ENCODE measurements at places on chromosomes 5 and 9. TPM values are rescaled to one million over a fixed set of nuclear protein-coding genes. Genes with fewer than 3 reads are reported as not detected.
A peak's percentile ranks its signal among the peaks of the same experiment; 100 is the strongest.

Gene SLC4A9
- 0.07 TPM for total RNA-seq

GRCh38 chr9:99833735-99834134 lies 12.1 kb downstream of the NR4A3 start:
- DNase-seq: no peak

Gene PITX1
- not detected for total RNA-seq

Gene OTULINL
- 10.6 TPM for total RNA-seq

GRCh38 chr9:20043035-20043434 lies 254.2 kb upstream of the SLC24A2 start:
- DNase-seq: peak; percentile 43

DNA sequence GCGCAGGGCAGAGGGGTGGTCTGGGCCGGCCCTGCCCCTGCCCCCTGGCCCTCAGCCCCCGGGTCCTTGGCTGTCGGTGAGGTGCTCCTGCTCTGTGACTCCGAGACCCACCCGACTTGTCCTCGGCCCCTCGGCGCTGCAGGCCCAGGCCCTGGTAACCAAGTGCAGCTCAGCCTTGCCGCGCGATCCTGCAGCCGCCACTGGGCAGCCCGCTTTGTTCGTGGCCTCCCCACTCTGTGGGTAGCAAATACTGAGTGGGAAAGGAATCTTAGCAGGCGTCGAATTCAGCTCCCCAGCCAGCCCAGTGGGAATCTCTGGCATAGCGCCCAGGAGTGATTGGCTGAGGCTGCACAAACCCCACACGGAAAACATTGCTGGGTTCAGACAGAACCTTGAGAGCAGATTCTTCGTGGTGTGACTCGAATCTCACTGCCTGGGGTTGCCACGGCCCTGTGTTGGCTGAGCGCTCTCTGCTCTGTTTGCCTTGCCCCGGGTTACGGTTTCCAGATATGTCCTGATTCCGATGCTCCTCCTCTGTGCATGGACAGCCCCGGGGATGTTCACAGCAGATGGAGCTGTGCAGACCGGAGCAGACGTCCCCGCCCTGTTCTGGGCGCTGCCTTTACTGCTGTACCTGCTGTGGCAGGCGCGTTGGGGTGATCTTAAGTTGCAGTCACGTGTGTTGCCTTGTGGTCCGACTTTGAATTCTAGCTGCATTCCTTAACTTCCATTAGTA lies 13.4 kb upstream of the EXOC3 start:
- no peak for DNase-seq

DNA sequence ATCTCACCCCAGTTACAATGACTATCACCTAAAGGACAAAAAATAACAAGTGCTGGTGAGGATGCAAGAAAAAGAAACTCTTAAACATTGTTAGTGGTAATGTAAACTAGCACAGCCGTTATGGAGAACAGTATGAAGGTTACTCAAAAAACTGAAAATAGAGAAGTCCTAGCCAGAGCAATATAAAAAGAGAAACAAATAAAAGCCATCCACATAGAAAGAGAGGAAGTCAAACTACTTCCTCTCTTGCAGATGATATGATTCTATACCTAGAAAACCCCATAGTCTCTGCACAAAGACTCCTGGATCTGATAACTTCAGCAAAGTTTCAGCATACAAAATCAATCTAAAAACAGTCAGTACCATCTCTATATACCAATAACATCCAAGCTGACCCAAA lies 221.5 kb upstream of the FAM174A start:
- DNase-seq: no peak
